ENCODE measurements at places on chromosomes 5 and 9.

GRCh38 chr9:134940236-134941208 is 22.8 kb upstream of the FCN1 start:
- DNase-seq, result no peak

- DNase-seq, result peak; percentile 76
Measured at GRCh38 chr5:170262061-170263045, 29.6 kb downstream of the C5orf58 start.

DNA sequence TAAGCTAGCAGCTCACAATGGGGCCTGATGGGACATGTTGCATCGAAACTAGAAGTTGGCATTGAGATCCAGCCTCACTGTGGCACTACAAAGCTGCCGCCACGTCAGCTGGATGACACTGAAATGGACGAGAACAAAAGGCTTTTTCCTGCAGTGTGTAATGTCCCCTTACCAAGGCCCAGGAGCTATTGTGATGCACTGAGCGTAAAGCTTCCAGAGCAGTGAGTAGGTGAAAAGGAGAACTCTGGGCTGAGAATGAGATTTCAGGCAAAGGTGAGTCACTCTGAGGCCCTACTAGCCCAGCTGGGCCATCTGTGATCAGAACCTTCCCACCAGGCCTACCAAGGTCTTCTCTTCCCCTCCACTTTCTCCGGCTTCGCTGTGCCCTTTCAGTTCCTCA is 528.1 kb upstream of the KLF4 start:
- DNase-seq, result no peak

DNA sequence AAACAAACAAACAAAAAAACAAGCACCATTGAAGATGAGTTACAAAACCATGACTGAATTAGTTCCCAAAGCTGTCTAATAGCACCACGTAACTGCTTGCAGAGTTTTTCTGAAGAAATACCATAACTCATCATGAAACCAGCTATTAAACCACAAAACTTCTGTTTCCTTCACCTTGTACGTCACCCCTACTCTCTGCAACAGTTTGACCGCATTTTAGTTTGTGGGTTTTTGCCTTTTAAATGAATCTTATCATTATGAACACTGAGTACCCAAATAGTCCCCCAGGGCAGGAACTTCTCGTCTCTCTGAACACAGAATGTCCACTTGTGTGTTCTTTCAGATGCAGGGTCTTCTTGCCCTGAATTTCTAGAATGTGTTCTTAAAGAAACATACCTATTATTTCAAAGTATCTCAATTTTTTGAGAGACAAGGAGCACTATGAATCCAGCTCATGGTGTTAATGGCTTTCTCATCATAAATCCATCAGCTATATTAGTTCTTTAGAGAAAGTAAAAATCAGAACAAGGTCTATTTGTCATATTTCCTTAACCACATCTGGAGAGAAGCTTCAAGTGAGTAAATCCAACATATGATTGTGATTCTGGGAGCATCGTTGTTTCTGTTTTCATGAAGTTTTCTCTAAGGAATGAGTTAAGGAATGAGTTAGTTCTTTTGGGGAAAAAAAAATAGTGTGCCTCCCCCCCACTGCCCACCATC is 210.6 kb downstream of the AUH start:
- peak; percentile 49 for DNase-seq

DNA sequence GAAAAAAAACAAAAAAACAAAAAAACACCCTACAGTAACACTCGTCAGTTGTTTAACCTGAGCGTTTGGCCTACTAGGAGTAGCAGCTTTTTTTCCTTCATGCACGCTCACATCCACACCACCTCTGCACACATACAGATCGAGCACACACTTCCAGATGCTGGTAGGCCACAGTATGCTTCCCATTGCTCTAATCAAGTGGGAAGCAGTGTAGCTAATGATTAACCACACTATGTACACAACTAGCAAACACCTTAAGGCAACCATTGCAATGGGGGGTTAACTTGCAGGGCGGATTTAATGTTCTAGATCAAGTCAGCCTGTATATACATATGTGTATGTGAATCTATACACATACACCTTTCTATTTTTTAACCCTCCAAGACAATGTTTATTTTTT is 65.5 kb upstream of the GLRX start:
- no peak for DNase-seq

DNA sequence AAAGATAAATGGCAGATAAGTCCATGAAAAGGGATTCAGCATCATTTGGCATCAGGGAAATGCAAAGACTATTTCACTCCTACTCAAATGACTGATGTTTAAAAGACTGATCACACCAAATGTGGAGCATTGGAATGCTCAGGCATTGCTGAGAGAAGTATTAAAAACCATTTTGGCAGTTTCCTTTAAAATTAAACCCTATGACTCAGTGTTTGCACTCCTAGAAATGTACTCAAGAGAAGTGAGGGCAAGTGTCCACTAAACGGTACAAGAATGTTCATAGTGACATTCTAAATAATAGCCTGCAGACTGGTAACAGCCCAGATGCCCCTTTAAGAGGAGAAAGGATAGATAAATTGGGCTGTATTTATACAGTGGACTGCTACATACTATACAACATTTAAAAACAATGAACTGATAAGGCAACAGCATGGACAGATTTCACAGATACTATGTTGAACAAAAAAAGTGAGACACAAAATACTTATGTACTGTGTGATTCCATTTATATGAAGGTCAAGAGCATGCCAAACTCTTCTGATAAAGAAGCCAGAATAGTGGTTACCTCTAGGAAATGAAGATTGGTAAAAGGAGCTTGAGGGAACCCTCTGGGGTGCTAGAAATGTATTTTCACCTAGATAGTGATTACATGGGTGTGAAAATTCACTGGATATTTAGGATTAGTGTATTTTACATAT is 24.6 kb downstream of the APC start:
- no peak for DNase-seq

DNA sequence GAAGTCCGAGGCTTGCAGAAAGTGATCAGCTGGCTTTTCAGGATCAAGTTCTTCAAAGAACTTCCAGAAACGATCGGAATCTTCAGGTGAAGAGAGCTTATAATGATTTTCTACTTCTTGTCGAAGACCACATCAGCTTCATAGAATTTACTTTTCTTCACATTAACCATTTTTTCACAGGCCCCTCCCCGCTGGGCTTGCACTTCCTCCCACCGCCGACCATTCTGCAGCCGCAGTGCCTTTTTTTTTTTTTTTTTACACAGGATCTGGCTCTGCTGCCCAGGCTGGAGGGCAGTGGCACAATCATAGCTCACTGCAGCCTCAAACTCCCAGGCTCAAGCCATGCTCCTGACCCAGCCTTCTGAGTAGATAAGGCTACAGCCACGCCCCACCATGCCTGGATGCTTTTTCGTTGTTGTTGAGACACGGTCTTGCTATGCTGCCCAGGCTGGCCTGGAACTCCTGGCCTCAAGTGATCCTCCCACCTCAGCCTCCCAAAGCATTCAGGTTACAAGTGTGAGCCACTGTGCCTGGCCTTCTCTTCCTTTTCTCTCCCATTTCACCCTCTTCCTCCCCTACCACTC is 15.3 kb upstream of the RNF130 start:
- no peak for DNase-seq

DNA sequence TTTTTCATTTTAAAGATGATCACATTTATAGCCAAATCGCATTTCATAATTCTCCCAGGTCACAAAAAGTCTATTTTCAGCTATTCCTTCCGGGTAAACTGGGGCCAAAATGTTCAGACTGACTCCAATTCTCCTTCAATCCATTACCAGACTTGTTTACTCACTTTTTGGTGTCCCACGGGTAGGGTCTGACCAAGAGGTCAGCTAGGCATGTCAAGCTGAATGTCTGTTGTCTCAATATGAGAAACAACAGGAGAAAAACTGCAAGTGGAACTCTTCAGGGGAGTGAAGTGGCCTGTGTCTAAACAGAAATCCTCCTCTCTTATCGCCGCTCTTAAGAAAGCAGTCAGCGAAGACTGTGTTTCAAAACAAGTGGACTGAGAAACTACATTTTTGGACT is 171.3 kb downstream of the APBA1 start:
- no peak for DNase-seq

GRCh38 chr9:36867241-36867640 is 166.8 kb downstream of the PAX5 start:
- no peak for DNase-seq

DNA sequence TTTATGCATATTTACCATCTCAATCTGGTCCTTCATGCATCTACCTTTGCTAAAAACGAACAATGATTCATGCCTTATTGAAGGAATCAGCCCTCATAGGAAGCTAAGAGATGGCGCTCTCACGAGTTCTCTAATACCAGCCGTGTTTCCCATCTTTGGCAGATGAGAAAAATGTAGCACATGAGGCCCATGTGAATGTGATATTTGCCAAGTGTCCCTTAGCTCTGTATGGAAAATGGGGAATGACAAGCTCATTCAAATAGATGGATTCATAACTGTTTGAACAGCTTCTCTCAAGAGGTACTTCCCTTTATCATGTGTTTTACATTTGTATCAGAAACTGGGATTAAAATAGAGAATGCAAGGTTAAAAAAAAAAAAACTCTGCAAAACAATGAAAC is 66.1 kb downstream of the TTC39B start:
- DNase-seq, result no peak

DNA sequence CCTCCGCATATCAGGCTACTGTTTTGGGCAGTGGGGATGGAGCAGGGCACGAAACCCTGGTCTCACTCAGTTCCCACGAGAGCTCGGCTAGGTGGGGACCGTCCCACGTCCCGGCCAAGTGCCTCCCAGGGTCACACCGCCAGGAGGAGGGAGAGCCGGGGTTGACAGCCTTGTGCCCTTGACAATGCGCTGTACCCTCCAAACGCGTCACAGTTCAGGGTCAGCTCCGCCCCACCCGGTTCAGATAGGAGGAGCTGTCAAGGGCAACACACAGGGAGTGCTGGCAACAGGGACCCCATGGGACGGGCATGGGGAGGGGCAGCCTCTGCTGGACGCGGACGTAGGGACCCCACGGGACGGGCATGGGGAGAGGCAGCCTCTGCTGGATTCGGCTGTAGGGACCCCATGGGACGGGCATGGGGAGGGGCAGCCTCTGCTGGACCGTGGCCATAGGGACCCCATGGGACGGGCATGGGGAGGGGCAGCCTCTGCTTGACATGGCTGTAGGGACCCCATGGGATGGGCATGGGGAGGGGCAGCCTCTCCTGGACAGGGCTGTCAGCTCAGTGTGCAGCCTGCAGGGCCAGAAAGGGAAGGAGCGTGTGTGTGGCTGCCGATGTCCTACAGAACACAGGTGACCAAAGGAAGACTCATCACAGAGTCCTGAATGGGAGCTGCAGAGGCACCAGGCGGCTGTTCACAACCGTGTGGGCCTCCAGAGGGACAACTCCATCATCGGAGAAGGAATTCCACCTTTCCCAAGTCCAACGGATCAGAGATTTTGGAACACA is 29.4 kb downstream of the PNPLA7 start:
- no peak for DNase-seq

DNA sequence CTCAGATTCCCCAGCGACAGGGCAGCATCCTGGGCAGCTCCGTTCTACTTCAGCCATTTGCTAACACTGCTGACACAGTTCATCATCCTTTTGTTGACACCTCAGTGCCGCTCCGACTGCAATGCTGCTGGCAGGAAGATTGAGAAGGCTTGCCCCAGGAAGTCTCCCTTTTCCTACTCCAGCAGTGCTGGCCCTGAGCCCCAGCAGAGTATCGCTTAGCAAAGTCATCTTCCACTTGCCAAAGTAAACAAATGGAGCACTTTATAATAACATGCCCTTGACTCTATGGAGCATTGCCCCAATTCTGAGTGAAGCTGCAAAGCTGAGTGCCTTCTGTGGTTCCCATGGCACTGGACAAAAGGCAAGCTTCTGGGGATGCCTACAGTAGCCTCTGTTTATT is 32.2 kb downstream of the PRLR start:
- DNase-seq, result no peak

GRCh38 chr5:169832304-169832703 is 148.0 kb downstream of the INSYN2B start:
- no peak for DNase-seq

- no peak for DNase-seq
Measured at GRCh38 chr9:94085062-94085639, 887 bp downstream of the PTPDC1 start.

DNA sequence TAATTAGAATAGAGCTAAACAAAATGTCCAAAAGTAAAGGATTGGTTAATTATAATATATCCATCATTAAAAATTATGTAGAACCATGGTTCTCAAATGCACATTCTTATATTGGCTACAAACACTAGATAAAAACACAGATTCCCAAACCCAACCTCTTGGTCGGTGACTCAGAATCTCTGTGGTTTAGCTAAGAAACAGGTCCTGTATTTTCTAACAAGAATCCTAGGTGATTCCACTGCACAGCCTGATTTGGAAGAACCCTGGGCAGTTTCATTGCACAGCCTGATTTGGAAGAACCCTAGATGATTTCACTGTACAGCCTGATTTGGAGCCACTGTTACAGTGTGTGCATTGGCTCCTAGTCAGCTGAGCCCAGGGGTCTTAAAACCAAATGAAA is 67.9 kb downstream of the KIAA1958 start:
- DNase-seq, result no peak

- DNase-seq, result no peak
Measured at GRCh38 chr5:1405121-1405520, 40.1 kb downstream of the SLC6A3 start.

DNA sequence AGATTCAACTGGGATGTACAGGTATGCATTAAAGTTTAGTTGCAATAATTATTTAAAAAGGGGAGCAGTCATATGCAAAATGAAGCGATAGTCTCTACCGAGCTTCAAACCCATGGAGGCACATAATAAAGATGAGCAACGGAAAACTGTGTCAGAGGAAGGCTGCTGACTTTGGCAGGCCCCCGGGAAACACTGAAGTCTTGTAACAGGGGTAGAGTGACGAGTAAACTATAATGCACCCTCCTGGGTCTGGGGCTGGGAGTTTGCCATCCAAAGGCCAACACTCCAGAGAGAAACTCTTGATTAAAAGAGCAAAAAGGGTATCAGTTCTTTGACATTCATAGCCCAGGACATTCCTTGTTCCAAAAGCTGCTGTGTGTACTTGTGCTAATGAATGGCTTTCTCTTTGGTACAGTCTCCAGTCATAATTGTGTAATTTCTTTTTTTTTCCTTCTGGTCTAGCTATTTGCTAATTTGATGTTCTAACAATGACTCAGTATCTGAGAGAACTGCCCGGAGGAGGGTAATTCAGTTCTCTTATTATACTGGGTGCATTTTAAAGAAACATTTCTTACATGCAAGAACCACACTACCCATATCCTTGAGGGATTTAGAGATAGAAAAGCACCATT is 59.2 kb downstream of the TNC start:
- no peak for DNase-seq

- peak; percentile 57 for DNase-seq
Measured at GRCh38 chr5:97162045-97162444, 19.6 kb upstream of the LIX1 start.

DNA sequence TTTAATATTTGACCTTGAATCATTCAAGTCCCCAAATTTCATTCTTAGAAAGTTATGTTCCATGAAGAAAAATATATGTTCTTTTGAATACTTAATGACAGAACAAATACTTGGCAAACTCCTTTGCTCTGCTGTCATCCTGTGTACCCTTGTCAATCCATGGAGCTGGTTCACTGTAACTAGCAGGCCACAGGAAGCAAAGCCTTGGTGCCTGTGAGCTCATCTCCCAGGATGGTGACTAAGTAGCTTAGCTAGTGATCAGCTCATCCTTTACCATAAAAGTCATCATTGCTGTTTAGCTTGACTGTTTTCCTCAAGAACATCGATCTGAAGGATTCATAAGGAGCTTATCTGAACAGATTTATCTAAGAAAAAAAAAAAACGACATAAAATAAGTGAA is 65.4 kb downstream of the WDR41 start:
- DNase-seq, result no peak
